Cardiac fibroblast (primary cell): ENCODE measurements at places on chromosomes 5 and 9.

GRCh38 chr5:116137544-116138378 lies 52.9 kb downstream of the COMMD10 start:
- peak; percentile 75 for DNase-seq

DNA sequence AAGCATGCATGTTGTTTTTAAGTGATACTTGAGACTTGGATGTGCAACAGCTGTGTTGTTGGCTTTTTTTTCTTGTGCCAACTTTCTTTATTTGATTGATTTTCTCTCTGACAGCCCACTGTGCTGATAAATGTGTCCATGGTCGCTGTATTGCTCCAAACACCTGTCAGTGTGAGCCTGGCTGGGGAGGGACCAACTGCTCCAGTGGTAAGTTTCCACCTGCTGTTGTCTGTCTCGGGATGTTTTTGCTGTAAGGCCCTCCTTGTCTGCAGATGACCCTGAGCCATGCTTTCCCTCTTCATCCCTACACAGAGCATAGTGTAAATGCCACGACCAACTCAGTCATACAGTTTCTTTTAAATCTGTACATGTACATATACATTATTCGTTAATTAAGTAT lies 79.2 kb downstream of the MEGF10 start:
- DNase-seq: no peak

GRCh38 chr5:12335938-12336337 lies 431.7 kb upstream of the CTNND2 start:
- DNase-seq: no peak

GRCh38 chr5:4099386-4099785 lies 503.8 kb downstream of the IRX1 start:
- DNase-seq: no peak

DNA sequence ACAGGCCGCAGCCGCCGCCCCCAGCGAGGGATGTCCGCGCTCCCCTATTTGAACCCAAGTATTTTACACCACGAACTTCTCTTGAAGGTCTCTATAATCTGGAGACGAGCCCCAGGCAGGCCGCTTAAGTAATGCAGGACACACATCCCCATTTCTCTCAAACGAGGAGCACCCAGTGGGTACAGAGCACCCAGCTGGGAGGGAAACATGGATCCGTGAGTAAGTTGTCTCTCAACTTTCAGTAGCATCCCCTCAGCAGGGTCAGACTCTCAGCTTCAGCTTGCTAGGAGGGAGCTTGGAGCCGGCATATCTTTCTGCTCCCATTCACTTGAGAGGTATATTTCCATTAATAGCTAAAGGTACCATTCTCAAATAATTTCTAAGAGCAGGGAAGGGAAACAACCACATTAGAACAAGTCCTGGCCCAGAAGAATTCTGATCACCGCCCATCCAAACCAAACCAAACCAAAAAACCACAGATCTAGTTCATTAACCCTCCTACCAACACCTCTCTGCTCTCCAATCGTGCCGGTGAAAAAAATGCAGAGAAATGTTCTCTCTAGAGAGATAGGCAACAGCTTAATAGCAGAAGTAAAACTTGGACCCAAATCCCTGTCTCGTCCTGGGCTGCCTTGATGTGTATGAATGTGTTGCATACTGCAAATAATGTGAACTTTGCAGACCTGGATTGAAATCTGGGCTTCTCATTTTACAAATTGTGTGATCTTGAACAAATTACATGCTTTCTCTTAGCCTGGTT lies 910 bp downstream of the TDRD7 start:
- DNase-seq: peak; percentile 16

GRCh38 chr5:57210633-57211032 lies 36.8 kb downstream of the GPBP1 start:
- DNase-seq: no peak

- no peak for DNase-seq
Measured at GRCh38 chr9:11064909-11065308, 452.1 kb upstream of the PTPRD start.

GRCh38 chr5:1793301-1793740 lies 6.3 kb downstream of the MRPL36 start:
- peak; percentile 51 for DNase-seq

- DNase-seq: no peak
Measured at GRCh38 chr5:90813392-90813791, 254.8 kb downstream of the ADGRV1 start.

- DNase-seq: no peak
Measured at GRCh38 chr9:125998837-125999503, 251.8 kb downstream of the PBX3 start.

DNA sequence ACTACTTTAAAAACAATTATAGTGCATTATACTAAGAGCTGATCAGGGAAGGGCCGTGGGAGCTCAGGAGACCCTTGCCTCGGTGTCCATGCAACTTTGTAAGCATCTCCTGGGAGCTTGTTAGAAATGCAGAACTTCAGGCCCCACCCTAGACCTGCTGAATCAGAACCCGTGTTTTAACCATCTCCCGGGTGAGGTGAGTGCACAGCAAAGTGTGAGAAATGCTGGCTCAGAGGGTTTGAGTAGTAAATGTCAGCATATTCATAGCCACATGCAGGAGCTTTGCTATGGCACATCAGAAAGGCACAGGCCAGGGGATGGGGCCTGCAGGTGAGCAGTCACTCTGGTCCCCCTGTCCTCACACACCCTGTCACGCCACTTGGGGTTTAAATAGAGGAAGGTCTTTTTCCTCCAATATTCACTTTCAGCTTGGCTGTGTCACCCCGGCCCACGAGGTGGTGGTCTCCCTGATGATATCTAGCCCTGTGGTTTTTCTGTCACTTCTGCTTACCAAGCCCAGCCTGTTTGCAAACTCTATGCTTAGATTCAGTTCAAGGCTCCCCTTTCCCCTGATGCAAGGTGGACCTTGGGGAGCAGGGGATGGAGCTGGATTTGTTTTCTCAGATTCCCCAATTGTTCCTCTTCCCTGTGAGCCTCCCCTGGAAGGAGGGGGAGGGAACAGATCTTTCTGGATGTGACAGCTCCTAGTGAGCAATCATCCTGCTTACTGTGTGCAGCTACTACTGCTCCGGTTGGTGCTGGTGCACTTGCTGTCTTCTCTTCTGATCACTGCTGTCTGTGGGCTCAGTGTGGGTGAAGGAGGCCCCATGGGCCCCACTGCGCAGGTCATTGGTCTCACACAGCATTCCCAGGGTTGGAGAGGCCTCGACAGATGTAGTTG lies 51.8 kb upstream of the TGFBR1 start:
- no peak for DNase-seq
